Urothelium cell line (cell line): ENCODE measurements at places on chromosomes 13 and 19.

DNA sequence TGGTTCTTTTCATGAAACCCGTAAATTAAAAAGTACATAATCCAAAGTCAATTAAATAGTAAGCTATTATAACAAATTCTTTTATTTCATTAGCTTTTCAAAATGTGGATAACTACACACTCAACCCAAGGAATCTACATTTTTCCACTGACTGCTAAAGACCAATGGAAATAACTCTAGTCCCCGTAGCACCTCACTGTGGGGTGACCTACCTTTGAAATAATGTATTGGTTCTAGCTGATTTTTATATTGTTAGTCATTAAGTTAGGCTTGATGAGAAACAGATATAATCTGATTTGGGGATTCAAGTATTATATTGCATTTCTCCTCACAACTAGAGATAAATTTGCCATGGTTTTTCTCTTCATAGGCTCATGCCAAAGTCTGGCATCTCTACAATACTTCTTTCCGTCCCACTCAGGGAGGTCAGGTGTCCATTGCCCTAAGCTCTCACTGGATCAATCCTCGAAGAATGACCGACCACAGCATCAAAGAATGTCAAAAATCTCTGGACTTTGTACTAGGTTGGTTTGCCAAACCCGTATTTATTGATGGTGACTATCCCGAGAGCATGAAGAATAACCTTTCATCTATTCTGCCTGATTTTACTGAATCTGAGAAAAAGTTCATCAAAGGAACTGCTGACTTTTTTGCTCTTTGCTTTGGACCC lies 37.3 kb downstream of the KL start:
- DNase-seq = no peak

- DNase-seq = peak; percentile 55
Measured at GRCh38 chr19:6723108-6723618, 2.7 kb upstream of the C3 start.

GRCh38 chr19:31952693-31953092 lies 392.7 kb upstream of the ZNF507 start:
- no peak for DNase-seq

DNA sequence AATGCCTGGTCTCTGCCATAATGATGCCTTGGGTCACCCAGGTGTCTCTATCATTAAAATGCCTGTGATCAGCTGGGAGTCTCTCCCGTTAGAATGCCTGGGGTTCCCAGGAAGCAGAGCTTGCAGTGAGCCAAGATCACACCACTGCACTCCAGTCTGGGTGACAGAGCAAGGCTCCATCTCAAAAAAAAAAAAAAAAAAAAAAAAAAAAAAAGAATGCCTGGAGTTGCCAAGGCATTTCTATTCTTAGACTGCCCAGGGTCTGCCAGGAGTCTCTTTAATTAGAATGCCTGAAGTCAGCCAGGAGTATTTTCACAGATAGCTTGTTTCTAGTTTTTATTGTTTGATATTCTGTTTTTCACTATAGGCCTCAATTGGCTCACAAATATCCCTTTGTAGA lies 1552.5 kb downstream of the UQCRFS1 start:
- no peak for DNase-seq

DNA sequence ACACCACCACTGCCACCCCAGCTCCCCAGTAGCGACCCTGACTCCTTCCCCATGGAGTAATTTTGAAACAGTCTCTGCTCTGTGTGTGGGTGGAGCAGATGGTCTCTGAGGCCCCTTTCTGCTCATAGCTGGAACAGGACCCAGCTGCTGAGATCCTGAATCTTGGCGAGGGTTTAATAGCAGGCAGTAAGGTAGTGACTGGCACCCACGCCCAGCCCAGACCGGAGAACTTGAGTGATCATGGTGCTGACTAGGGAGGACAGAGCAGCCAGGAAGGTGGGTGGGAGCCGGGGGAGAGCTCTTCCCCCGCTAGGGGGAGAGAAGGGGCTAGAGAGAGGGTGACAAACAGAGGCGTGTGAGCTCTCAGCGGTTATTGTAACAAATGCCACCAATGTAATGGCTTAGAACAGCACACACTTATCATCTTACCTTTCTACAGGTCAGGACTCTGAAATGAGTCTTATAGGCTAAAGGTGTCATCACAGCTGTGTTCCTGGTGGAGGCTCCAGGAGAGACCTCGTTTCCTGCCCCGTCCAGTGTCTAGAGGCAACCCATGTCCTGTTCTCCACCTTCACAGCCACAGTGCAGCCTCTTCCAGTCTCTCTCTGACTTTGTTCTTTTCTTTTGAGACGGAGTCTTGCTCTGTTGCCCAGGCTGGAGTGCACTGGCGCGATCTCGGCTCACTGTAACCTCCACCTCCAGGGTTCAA lies 7.2 kb upstream of the ACER1 start:
- no peak for DNase-seq

- no peak for DNase-seq
Measured at GRCh38 chr13:66424422-66424821, 805.7 kb downstream of the PCDH9 start.

- DNase-seq = no peak
Measured at GRCh38 chr13:23506807-23507291, 63.4 kb upstream of the TNFRSF19 start.

GRCh38 chr13:40590112-40590862 lies 76.2 kb downstream of the FOXO1 start:
- no peak for DNase-seq

- DNase-seq = no peak
Measured at GRCh38 chr19:55980415-55980814, 6.2 kb upstream of the NLRP5 start.

DNA sequence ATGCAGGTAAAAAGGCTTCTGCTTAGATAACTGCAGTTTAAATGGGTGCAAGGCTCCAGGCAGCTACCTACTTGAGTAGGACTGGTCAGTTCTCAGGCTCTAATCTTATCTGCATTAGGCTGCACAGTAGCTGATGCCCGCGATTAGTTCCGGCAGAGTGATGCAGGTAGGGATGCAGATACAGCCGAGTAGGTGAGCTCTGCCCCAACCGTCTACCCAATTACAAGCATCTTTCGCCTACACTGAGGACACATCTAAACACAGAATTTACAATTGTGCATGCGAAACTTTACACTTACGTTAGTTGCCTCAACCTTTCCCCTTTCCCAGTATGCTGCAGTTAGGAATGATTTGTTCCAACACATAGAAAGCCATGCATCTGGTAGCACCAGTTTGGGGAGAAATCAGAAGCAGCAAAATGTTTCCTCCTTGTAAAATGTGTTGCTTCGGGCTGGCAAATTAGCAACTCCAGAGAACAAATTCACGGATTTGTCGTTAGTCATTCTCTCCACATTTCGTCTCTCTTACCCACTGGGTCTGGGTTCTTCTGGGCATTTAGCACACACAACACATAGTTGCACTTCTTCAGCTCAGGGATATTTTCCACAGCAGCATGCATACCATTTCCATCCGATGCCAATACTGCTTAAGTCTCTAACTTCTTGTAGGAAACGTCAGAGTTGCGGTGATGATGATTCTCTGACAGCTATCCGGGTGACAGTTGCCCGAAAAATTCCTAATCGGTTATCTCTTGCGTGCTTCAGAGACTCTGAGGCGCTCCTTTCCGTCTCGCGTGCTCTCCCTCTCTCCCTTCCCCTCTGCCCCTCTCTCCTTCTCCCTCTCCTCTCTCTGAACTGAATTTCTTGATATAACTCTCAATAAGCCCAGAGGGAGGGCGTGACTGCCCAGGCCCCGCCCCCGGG lies at the start of gene PCDH9:
TSS of gene PCDH9 (minus strand) at position 856 of the 923 bp plus-strand sequence. CDS start 1,896 bp downstream, outside the sequence.
- peak; percentile 6 for DNase-seq

GRCh38 chr13:98979012-98979660 lies 1.3 kb upstream of the DOCK9 start:
- DNase-seq = no peak

DNA sequence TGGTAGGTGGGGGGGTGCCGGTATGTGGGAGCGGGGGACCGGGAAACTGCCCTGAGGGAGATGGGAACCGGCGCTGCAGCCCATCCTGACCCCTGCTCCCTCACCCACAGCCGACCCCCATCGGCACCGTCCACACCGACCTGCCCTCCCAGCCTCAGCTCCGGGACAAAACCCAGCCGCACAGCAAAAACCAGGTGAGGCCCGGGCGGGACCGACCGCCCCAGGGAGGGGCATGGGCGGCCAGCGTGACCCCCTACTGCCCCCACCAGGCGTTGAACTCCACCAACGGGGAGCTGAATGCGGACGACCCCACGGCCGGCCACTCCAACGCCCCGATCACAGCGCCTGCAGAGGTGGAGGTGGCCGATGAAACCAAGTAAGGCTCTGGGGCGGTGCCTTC lies 35.9 kb downstream of the BTBD2 start:
- DNase-seq = no peak
